ENCODE measurements at places on chromosomes 6 and 20.

DNA sequence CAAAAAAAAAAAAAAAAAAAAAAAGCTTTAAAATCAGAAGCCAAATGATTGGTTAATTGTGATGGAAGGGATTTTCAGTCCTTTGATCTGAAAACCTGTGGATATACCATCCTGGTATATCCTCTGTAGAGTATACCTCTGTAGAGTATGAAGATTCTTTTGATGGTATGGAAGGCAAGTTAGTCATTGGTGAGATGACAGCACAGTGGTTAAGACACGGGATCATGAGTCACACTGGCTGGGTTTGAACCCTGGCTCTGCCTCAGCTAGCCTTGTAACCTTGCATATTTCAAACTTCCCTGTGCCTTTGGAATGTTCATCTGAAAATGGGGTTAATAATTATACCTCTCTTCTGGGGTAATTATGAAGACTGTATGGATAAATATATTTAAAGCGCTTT is 179.3 kb downstream of the CARMIL1 start:
- DNase-seq = peak; percentile 55

- peak; percentile 32 for DNase-seq
Observed at GRCh38 chr20:51271931-51272330, 249.0 kb upstream of the KCNG1 start.

- peak; percentile 53 for DNase-seq
Observed at GRCh38 chr6:149897015-149897697, 757 bp downstream of the RAET1E start.

DNA sequence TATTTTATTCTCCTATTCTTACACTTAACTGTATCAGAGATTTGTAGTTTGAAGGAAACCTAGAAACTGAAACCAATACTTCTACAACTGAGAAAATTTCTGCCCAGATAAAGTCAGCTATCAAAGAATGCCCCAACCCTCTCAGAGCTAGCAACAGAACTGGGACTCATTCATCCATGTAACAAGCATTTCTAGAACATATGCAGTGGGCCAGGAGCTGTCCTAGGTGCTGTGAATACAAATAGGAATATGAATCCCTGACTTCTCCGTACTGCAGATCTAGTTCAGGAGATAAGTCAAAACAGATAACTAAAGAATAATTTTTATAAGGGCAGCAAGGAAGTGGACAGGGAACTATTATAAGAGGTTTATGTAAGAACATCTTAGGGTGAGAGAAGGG is 654.1 kb upstream of the NOX3 start:
- no peak for DNase-seq

DNA sequence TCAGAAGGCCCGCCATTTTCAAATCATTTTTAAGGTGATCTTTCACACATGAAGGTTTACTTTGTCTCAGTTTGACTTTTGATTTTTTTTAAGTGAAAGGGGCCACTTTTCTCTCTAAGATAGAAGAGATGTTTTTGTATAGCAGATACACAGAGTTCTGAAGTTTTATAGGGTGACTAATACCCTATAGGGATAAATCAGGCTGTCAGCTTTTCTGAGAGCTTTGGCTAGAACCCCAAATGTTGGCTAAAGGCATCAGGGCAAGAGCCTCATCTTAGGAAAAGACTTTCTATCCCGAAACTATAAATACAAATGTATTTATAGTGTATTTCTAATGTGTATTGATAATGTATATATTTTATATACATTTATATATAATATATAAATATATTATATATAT is 181.4 kb downstream of the TBX18 start:
- no peak for DNase-seq

DNA sequence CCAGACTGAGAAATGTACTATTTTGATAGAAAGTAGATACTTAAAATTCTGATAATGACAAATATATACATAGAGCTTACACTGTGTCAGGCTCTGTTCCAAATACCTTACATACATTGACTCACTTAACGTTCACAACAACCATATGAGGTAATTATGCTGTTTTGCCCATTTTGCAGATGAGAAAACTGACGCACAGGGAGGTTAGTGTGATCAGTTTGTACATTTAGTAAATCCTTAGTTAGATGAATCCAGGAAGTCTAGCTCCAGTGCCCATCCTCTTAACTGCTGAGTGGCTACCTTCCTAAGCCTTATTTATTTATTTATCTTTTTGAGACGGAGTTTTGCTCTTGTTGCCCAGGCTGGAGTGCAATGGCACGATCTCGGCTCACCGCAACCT is 23.3 kb upstream of the GTF3C6 start:
- no peak for DNase-seq

GRCh38 chr20:58192567-58192966 is 35.9 kb downstream of the ANKRD60 start:
- DNase-seq = no peak

GRCh38 chr6:21335591-21335990 is 258.0 kb upstream of the SOX4 start:
- DNase-seq = no peak

DNA sequence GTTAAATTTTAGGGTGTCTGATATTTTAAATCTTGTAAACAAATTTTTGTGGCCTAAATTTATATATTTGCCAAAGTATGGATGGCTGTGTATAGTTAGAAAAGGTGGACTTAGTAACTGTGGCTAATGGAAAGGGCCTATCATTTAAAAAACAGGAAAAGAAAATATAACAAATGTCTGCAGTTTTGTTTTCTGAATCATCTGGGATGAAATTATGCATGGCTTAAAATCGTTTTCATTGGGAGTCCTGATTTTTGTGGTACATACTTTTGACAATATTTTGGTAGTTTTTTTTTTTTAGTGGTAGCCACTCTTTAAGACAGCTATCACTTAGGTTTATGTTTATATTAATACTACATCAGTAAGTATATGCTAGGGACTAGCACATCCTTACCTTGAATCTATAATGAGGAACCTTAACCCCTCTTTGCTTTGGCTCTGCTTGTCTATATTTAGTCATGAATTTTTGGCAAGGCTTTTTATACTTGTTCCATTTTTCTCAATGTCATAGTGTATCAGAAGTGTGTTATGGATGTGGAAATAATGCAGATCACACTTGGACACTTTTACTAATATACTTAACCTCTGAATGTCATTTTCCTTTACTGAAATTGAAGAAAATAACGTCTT is 5.6 kb downstream of the ARID1B start:
- DNase-seq = no peak

- DNase-seq = peak; percentile 40
Observed at GRCh38 chr6:150072201-150072600, 3.3 kb upstream of the ULBP3 start.

- no peak for DNase-seq
Observed at GRCh38 chr6:88823998-88824397, 139.4 kb downstream of the RNGTT start.

- peak; percentile 58 for DNase-seq
Observed at GRCh38 chr20:9616833-9617461, 102.6 kb downstream of the LAMP5 start.

GRCh38 chr6:6758915-6759654 is 170.6 kb downstream of the LY86 start:
- DNase-seq = peak; percentile 33

- DNase-seq = peak; percentile 70
Observed at GRCh38 chr6:43509984-43510826, at the start of gene LRRC73. Gene LRRC73, minus strand, starts transcription at chr6:43510346. Its CDS starts 561 bp downstream, at chr6:43509785.

DNA sequence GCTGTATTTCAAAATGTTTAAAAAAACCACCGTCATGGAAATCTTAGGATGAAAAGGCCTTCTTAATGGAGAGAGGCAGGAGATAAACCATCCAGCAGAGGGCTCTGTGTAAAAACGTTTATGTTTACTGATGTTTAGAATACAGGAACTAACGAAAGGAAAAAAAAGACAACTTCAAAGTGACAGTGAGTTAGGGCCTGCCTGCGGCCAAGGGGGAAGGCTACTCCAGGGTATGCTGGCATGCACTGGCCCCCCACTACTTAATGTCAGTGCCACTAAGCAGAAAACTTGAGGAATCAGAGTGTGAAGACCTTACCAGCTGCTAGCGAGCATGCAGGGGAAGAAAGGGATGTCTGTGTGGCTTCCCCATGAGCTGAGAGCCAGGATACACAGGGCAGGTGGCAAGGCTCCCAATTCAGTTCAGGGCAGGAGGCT is 47.7 kb downstream of the AKAP7 start:
- DNase-seq = peak; percentile 60

DNA sequence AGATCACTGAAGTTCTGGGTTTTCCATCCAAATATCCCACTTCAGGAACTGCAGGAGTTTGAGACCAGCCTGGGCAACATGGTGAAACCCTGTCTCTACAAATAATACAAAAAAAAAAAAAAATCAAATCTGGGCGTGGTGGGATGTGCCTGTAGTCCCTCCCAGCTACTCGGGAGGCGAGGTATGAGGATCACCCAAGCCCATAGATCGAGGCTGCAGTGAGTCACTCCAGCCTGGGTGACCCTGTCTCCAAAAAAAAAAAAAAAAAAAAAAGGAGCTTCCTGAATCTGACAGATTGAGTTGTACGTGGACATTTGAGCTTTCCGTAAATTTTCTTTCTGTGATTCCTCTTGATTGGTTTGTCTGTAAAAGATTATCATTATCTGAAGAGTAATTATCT is 55.6 kb downstream of the TULP4 start:
- no peak for DNase-seq

GRCh38 chr6:100202417-100203194 is 208.6 kb upstream of the MCHR2 start:
- DNase-seq = peak; percentile 66

GRCh38 chr6:108715832-108716231 is 132.4 kb upstream of the ARMC2 start:
- no peak for DNase-seq

DNA sequence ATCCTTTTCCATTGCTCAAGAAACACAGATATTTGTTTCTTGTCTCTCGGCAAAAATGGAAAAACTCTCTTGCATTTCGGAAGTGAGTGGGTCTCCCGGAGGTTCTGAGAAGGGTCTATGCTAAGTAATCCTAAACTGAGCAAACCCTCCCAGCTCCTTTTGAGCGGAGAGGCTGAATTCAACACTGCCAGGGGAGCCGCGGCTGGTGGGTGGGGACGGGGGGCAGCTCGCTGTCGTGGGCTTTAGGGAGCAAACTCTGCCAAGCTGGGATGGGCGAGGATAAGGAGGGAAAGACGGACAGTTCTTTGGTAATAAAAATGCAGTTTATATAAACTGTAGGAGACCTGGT is 211.4 kb downstream of the FOXC1 start:
- no peak for DNase-seq

- DNase-seq = no peak
Observed at GRCh38 chr6:131068165-131068564, 5.1 kb upstream of the EPB41L2 start.

GRCh38 chr6:135434095-135434494 is 63.4 kb downstream of the AHI1 start:
- no peak for DNase-seq

DNA sequence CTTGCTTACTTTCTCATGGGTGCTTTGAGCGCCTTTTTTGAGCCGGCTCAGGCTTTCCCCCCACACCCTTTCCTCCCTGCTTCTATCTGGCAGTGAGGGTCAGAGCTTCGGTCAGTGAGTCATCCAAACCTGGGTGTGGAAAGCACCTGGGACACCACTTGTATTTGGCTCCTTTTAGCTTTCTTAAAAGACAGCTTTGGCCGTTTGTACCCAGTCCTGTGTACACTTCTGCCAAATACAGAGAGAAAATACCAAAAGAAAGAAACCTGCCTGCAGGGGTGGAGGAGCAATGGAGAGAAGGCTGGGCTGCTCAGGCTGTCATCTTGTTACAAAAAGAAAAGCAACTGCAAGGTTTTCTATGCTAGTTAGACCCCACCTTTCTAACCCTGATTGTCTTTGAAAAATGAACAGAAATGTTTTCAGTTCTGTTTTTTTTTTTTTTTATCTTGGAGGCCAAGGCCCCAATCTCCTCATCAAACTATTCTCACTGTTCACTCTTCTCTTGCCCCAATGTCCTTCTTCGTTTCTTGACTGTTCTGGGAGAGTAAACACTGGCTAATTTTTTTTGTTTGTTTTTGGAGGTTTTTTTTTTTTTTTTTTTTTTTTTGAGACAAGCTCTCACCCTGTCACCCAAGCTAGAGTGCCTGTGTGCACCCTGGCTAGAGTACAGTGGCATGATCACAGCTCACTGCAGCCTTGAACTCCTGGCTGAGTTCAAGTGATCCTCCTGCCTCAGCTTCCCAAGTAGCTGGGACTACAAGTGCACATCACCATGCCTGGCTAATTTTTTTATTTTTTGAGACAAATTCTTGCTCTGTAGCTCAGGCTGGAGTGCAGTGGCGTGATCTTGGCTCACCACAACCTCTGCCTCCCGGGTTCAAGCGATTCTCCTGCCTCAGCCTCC is 76.4 kb downstream of the SSR1 start:
- no peak for DNase-seq

DNA sequence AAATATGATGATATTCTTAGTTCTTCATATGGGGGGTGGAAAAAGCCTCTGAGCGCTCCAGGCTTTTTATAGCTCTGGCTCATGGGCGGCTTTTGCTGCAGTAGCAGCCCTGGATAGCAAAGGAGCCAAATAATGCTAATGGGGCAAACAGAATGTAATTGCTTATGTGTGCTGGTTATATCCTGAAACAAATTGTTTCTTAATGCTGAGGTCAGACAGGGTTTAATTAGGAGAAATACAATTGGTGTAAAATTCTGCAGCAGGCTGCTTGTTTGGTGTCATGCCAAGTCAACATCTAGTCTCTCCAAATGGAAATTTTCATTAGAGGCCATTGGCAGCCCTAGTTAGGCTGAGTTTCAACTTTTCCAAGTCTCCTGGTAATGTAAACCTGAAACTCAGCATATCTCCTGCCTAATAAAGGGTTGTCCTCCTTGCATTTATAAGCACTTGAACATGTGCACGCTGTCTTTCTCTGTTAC is 530.1 kb upstream of the NOX3 start:
- no peak for DNase-seq

GRCh38 chr6:89184344-89184743 is 32.8 kb downstream of the GABRR1 start:
- no peak for DNase-seq

DNA sequence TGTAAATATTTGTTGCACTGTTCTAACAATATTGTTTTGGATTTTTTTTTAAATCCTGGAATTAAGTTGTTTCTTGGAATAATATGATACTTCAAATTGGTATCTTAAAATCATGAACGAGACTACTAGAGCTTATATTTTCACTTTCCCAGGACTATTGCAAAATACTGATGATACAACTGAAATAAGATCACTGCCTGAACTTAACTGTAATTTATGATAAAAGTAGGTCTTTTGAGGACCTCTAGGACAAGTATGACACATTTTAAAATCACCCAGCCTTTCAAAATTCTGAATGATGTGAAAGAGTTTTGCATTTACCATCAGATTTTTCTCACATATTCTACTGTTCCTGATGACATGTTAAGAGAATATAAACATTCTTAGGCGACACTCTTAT is 8.6 kb upstream of the UBE2J1 start:
- DNase-seq = no peak

GRCh38 chr6:129596522-129596921 is 113.5 kb downstream of the ARHGAP18 start:
- no peak for DNase-seq

DNA sequence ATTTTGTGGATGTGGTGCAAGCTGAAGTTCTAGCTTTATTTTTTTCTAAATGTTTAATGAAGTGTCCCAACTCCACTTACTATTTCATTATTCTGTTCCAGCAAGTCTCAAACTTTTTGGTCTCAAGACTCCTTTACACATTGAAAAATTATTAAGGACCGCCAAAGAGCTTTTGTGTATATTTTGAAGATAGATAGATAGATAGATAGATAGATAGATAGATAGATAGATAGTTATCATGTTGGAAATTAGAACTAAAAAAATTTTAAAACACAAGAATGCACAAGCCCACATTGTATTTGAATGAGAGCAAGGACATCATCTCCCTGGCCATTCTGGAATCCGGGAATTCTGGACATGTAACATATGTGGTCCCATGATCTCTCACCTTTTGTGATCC is 181.2 kb upstream of the SNX9 start:
- no peak for DNase-seq

- DNase-seq = no peak
Observed at GRCh38 chr6:26288155-26288554, 76.8 kb upstream of the BTN3A2 start.

Data from COLO829 (cell line).